ENCODE measurements at places on chromosomes 6 and 20.

GRCh38 chr6:490251-491037 is 98.9 kb downstream of the IRF4 start:
- DNase-seq, result no peak

GRCh38 chr6:163412801-163413344 is 1.6 kb upstream of the QKI start:
- DNase-seq, result no peak

- DNase-seq, result no peak
Observed at GRCh38 chr6:131568726-131569125, 4.3 kb upstream of the ARG1 start.

DNA sequence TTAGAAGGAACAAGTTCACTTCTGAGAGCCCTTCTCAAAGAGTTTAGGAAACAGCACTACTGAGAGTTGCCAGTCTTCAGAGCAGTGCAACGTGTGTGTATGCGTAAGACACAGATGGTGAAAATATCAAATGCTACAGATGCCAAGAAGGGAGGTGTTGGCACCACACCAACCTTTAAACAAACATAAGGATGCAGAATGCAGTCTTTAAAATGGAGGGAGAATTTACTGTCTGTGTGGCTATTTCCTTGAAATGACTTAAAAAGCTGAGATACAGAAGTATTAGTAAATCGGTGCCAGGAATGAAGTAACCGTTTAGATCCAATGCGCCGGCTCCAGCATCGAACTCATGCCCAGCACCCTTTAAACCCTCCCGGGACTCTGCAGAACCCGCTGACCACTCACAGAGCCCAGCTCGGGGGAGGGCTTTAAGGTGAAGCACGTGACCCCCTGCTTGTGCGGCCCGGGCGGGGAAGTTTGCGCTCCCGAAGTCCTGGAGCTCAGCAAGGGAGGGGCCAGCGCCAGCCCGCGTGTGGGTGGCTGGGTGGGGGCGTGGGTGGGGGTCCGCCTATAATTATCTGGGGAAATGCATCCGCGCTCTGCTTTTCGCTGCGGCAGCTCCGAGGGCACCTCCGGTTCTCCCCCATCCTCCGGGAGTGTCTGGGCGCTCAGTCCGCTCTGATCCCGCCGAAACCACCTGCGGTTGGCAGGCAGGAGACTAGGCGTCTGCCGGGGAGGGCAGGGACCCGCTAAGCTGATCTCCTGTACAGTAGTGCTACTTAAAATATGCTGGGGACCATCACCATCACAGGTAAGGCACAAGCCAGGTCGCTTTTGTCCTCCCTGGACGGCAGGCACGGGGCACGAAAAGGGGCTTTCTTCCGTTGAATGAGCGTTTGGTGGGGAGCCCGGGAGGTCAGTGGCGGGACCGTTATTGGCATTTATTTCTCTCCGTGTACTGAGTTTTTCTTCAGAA is 66.0 kb downstream of the ZBTB2 start:
- DNase-seq, result peak; percentile 68

DNA sequence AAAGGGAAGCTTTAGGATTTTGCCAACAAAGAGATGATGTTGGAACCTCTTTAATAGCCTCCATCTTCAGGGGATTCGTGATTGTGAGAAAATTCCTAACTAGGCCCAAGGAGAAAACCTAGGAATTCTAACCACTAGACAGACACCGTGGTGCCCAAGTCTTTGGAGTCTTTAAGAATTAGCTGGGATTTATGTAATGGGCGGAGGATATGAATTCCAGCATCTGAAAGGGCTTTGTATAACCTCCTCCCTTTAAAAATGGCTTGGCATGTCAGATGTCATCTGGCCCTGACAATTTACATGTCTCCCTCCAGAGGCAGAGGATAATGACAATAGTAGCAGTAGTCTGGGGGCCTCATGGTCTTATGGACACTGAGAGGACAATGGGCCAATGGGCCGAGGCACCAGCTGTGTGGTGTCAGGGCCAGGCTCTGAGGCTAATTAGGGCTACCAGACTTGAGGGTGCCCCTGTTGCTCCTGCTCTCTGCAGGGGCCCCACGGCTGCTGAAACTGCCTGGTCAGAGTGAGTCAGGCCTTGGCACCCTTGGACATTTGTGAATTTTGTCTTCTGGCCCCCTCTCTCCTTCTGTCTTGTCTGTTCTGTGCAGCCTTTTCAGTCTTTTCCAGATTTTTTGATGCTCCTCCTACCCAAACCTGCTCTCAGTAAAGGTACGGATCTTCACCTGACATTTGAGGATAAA is 113.9 kb downstream of the EDN1 start:
- DNase-seq, result no peak

GRCh38 chr6:2632976-2633584 is 117.6 kb downstream of the MYLK4 start:
- no peak for DNase-seq

- DNase-seq, result peak; percentile 87
Observed at GRCh38 chr20:20593447-20594170, 118.8 kb downstream of the RALGAPA2 start.

DNA sequence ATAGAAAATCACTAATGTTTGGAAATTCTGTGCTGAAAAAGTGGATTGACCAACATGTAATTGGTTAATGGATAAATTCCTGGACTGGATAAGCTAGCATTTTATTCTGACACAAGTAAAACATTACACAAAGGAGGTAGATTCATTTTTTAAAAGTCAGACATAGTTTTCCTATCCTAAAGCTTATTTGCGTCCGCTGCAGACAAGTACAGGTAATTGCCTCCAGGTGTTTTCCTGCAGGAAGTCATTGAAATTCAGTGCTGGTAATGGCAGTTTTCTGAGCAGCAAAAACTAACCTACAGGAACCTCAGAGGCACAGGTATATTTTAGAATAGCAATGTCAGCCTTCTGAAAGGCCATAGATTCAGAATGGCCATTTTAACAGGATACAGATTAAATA is 20.0 kb upstream of the HIVEP1 start:
- no peak for DNase-seq

DNA sequence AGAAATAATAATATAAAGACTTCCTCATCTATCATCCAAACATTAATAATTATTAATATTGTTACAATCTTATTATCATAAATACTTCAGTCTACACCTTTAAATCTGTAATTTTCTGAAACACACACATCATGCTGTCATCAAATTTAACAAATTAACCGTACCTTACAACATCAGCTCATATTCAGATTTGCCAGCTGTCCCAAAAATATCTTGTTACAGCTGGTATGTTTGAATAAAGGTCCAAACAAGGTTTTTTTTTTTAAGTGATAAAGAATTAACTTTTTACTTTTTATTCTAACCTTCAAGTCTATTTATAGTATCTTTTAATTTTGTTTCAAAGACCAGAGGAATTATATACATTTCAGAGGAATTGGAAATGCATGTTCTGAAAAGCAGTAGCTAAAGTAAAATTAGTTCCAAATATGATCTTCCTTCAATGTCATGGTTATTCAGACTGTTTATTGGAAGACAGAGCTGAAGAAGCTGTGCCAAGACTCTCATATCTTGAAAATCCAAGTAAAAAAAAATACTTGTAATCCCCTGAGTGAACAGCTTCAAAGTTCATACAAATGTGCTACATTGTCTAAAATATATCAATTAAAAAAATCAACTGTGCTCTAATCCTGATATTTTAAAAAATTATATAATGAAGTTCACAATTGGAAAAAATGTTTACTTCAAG is 161.7 kb upstream of the BMP5 start:
- no peak for DNase-seq

DNA sequence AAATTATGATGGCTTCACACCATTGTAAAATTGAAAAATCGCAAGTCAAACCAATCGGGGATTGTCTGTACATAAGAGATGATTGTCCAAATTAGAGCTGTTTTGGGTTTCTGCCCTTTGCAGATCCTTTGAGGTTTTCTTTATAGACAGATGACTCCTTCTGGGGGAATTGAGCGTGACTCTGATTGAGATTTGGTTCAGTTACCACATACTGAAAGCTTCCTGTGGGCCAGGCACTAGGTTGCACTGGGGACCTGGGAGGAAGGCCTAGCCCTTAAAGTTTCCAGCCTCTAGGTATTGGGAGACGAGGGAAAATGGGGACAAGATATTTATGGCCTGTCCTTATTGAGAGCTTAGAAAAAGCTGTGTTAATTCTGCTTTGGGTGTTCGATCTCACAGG is 9.2 kb downstream of the VAPB start:
- no peak for DNase-seq

DNA sequence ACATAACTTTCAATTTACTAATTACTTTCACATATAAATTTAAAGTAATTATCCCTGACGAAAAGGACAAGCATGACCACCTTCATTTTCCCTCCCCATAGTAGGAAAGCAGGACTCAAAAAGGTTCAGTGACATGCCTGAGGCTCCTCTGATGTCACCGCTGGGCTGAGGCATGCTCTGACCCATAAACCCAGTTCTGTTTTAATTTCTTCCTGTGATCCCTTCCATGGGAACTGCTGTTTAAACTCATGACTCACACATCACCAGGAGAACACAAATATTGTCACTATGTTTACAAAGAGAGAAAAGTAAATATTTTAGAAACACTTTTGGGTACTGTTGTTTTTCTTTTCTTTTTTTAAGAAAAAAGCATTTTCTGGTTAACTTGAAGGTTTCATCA is 38.0 kb upstream of the NR2E1 start:
- no peak for DNase-seq

DNA sequence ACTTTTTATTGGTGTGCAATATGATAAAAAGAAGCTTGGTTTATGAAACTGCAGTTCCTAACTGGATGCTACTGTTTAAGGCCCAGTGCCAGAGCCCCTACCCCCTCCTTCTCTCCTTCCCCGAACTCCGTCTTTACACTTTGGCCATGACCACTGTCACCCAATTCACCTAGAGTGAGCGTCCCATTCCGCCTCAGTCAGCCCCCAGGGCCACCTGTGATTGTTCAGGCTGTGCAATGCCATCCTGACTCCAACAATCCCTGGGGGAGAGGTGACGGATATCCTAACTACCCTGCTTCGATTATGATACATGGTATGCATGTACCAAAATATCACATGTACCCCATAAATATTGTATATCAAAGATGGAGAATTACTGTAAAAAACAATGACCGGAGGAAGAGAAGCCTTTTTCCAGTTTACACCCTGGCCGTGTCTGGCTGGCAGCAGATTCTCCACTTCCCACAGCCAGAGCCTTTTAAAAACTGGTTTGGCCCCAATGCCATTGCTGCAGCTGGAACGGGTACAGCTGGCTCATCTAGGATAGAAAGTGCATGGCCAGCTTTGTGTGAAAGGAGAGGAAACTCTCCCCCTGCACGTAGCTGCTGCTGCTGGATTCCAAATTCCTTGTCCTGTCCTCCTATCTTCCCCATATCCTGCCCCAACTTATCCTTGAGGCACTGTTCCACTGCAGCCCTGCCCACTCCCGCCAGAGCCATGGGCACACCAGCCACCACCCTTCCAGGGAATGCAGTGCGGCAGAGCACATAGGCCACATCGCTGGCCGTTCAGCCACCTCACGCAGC is 99.7 kb downstream of the JPH2 start:
- DNase-seq, result no peak

DNA sequence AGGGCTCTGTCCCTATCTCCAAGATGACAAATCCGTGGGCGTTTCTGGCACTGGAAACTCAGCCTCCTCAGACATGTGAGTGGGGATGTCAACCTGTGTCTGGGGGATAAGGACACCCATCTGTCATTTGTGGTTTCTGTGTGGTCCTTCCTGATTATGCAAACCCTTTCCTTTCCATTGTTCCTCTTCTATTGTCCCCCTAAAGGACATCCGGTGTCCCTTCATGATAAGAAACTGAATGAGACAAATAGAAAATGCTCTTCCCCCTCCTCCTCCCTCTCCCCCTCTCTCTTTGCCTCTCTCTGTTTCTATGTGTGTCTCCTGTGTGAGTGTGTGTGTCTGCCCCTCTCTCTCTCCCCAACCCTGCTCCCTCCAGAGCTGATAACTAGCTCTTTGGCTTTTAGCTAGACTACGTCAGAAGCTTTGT is 11.5 kb upstream of the GLP1R start:
- peak; percentile 26 for DNase-seq

DNA sequence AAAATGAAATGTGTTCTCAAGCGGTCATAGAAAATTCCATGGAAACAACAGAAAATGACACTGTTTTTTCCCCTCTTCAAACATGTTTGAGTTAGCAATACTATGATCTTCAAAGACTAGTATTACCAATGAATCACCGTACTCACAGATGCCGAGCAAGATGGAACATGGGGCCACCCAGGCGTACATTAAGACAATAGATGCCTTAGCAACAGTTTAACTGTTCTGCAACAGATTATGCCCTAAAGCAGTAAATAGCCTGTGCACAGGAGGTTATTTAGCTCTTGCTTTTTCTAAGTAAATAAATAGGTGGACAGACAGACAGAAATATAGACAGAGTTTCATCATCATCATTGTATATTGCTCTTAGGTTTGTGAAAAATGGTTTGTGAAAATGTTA is 284.0 kb upstream of the DEFB112 start:
- no peak for DNase-seq

DNA sequence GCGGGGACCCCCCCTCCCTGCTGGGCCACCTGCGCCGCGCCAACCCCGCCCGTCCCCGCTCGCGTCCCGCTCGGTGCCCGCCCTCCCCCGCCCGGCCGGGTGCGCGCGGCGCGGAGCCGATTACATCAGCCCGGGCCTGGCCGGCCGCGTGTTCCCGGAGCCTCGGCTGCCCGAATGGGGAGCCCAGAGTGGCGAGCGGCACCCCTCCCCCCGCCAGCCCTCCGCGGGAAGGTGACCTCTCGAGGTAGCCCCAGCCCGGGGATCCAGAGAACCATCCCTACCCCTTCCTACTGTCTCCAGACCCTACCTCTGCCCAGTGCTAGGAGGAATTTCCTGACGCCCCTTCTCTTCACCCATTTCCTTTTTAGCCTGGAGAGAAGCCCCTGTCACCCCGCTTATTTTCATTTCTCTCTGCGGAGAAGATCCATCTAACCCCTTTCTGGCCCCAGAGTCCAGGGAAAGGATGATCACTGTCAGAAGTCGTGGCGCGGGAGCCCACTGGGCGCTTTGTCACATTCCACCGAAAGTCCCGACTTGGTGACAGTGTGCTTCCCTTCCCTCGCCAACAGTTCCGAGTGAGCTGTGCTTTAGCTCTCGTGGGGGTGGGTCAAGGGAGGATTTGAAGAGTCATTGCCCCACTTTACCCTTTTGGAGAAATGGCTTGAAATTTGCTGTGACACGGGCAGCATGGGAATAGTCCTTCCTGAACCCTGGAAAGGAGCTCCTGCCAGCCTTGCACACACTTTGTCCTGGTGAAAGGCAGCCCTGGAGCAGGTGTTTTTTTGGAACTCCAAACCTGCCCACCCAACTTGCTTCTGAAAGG is 2.1 kb downstream of the VEGFA start:
- DNase-seq, result peak; percentile 73

- no peak for DNase-seq
Observed at GRCh38 chr6:9564021-9564420, 850.9 kb downstream of the TFAP2A start.

DNA sequence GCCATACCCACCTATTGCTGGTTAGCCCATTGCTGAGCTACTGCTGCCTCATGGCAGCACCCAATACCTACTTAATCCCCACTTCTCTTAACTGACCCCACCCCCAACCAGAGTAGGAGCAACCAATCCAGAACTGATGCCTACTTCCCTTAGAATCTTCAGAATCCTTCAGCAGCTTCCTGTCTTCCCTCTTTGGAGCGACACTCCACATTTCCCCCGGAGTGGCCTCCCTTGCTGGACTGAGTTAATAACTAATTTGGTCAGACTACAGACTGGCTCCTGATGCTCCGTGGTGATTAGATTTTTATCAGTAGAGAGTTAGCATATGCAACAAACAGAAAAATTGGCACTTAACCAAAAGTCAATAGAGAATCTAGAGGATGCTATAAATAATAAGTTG is 51.2 kb upstream of the UBR2 start:
- DNase-seq, result no peak

Measured in neural progenitor cell (in vitro differentiated cells).